ENCODE measurements at places on chromosomes 3 and 15.
A peak's percentile ranks its signal among the peaks of the same experiment; 100 is the strongest.

DNA sequence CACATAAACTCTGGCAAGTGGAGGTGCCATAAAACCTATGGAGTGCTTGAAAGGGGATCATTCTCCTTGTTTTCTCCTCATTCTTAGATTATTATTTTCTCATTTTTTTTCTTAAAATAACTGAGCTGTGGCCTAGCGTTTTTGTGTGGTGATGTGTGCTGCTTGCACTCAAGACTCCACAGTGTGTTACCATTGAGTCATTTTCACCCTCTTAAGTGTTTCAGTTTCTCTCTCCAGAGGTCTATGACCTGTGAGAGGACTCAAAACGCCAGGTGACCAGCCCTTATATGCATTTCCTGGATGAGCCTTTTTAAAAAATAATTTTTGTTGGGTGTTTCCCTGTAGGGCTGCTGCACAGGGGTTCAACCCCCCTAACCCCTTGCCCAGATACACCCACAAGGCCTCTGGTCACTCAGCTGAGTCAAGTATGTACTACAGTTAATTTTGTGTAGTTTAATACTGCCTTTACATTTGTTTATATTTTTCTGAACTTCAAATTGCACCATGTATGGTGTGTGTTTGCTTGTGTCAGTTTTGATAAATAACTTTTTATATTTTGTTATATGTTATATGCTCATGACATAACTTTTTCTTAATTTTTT, 15.4 kb upstream of the BTLA start:
- peak; percentile 96 for DNase-seq

GRCh38 chr15:29226436-29227208, 43.0 kb downstream of the NSMCE3 start:
- no peak for DNase-seq

- DNase-seq = no peak
Measured at GRCh38 chr3:194237110-194237509, 101.2 kb downstream of the HES1 start.

GRCh38 chr15:100759106-100759505, 120.5 kb upstream of the ALDH1A3 start:
- no peak for DNase-seq

GRCh38 chr3:114447545-114447944, 153.7 kb downstream of the TIGIT start:
- DNase-seq = no peak
